ENCODE measurements at places on chromosomes 4 and X.

DNA sequence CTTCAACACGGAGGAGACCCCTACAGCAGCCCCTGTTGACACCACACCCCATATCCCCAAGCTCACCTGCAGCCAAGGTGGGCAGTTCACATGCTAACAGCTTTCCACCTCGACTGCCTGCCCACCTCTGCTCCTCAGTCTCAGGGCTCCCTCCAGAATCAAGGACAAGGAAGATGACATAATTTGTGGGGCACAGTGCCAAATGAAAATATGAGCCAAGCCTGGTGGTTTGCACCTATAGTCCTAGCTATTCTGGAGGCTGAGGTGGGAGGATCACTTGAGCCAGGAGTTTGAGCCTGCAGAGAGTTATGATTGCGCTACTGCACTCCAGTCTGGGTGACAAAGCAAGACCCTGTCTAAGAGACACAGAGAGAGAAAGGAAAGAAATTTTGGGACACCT lies 516.3 kb downstream of the BCOR start:
- no peak for DNase-seq

DNA sequence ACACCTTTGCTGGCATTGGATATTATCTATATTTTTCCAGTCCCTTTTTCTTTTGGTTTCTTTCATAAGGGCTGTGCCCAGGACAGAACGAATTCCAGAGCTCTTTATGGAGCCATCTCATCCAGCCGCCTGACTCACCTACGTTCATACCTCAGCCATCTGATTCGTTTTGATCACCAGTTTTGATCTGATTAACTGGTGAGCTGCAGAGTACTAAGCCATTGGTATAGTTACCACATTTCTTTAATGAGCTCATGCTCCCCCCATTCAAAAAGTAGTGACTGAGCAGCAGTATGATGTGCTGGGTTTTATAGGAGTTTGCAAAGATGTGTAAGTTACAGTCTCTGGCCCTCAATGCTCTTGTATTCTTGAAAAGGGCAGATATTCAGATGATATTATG lies 43.0 kb upstream of the CDKN2AIP start:
- no peak for DNase-seq

GRCh38 chrX:13102636-13103035 lies 58.2 kb upstream of the FAM9C start:
- DNase-seq = no peak

GRCh38 chrX:119489212-119490074 lies 21.2 kb downstream of the SLC25A5 start:
- no peak for DNase-seq

Measured in non-pigmented ciliary epithelial cell (primary cell).